ENCODE measurements at places on chromosomes 7 and 10. TPM values are rescaled to one million over a fixed set of nuclear protein-coding genes. Genes with fewer than 3 reads are reported as not detected.

GRCh38 chr10:12255048-12255447, 59.1 kb downstream of the CDC123 start:
- DNase-seq = no peak

The AKR1B15 gene
- not detected for total RNA-seq

DNA sequence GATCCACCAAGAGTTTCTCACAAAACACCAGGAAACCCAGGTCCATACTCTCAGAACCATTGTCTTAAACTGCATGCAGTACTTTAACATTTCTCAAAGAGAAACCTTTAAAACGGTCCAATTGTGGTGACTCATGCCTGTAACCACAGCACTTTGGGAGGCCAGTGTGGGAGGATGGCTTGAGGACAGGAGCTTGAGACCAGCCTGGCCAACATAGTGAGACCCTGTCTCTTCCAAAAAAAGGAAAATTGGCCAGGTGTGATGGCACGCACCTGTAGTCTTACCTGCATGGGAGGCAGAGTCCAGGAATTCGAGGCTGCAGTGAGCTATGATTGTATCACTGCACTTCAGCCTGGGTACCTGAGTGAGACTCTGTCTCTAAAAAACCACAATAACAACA, 97.5 kb upstream of the OIT3 start:
- DNase-seq = no peak

GRCh38 chr7:133504825-133505224, 251.9 kb downstream of the EXOC4 start:
- DNase-seq = no peak

The SRGN gene
- total RNA-seq = 5.8 TPM

DNA sequence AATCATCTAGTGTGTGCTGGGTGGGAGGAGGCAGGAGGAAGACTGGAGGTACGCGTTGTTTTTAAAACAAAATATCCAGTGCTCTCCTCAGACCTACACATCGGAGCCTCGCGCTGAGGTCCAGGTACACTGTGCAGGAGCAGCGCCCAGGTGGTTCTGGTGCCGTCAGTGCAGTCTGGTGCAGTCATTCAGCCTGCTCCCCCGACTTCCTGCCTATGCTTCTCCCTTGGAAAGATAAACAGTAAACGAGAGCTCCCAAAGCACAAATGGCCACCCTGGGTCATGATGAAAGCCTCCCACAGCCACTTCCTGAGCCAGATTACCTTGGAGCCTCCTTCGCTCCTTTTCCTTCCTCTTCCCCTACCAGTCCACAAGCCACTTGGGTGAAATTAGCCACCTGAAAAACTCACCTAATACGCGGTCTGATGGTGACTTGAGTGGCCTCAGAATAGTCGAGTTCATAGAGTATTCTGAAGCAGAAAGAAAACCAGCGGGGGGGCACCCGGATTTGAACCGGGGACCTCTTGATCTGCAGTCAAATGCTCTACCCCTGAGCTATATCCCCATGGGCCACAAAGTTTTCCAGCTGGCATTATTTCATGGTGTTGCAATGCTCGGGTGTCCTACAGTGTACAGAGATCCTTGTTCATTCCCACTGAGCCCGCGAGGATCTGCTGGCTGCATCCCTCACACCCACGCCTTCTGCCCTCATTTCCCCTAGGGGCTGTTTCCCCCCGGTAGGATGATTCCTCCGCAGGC, 82.5 kb downstream of the ZNF467 start:
- no peak for DNase-seq

- DNase-seq = no peak
These were observed 11.4 kb downstream of the RABGEF1 start for GRCh38 chr7:66751945-66752344.

DNA sequence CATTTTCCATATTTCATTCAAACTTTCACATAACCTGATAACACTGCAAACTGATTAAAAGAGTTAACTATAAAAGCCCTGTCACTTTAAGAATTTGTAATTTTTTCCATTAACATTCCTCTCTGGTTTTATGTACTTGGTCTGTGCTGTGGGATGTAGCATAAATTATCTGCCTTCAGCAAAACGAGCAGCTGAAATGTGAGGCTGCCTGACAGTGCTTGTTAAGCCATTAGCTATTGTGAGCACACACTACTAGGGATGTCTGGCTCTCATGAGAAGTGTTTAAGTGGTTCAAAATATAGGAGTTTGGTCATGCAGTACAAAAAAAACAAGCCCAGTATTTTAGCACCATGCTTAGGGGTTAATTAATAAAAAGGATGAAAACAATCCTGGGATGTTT, 63.0 kb downstream of the HOXA1 start:
- no peak for DNase-seq

DNA sequence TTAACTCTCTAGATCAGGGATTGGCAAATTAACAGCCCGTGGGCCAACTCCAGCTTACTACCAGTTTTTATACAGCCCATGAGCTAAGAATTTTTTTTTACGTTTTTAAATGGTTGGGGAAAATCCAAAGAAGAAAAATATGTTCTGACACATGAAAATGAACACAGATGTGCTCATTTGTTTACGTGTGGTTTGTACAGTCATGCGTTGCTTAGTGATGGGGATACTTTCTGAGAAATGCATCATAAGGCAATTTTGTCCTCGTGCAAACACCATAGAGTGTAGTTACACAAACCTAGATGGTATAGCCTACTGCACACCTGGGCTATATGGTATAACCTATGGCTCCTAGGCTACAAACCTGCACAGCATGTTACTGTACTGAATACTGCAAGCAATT, 8.3 kb upstream of the SMKR1 start:
- DNase-seq = no peak

DNA sequence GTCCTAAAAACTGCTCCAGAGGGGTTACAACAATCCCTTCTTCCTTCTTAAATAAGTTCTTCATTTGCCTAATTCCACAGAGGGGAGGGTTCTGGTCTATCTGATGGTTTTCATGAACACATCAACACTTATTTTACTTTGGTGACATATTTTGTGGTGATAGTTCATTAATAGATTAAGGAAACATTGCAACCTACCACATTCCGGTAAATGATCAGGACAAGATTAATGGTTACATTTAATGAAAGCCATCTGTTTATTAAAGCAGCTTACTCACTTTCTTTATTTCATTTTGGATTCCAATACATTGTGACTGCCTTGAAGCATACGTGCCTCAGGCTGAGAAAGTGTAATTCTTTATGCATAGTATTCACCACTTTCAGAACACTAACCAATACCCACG, 101.0 kb downstream of the SKIDA1 start:
- DNase-seq = no peak

DNA sequence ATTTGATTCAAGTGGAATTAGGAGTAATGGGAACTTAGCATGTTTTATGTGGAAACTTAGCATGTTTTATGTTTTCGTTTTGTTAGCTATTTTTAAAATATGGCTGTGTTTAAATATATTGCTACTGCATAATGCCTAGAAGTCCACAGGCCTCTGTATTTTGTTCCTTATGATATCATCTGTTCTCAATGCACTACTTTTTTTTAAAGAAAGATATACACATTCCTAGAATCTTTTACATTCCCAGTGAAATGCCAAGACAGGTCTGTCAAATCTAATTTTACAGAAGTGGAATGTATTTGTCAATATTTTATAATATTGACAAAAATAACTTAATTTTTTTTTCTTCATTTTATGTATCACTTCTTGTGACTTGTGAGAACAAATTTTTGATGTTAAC, 51.6 kb downstream of the ST7 start:
- no peak for DNase-seq

All from OCI-LY7 (cell line).